SK-MEL-5 (cell line): ENCODE measurements at places on chromosomes 6 and 20.

GRCh38 chr20:24965065-24965919 lies 16.2 kb downstream of the CST7 start:
- no peak for DNase-seq

- no peak for DNase-seq
These were observed 342.2 kb downstream of the CDH26 start for GRCh38 chr20:60300374-60300773.

DNA sequence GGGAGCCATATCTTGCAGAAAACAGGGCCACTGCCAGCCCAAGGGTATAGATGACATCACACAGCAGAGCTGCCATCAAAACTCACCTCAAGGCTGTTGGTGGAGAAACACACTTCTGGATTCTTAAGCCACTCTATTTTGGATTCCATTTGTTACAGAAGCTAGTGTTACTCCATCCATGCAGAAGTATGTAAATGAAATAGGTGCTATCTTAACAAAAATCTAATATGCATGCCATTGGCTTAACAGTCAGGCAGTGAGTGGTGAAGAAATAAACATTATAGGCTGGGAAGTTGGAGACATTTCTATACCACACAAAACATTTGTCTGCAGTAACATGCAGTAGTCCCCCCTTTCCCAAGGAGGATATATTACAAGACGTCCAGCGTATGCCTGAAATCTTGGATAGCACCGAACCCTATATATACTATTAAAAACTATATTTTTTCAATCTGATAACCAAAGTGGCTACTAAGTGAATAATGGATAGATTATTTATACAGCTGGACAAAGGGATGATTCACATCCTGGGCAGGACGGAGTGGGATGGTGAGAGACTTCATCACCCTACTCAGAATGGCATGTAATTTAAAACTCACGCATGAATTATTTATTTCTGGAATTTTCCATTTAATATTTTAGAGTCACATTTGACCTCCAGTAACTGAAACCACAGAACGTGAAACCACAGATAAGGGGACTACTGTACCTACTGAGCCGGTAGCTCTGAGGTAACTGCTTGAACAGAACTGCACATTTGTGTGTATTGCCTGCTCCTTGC lies 160.0 kb upstream of the PLN start:
- no peak for DNase-seq

- DNase-seq: no peak
These were observed 112.5 kb downstream of the JPH2 start for GRCh38 chr20:44074252-44075151.

DNA sequence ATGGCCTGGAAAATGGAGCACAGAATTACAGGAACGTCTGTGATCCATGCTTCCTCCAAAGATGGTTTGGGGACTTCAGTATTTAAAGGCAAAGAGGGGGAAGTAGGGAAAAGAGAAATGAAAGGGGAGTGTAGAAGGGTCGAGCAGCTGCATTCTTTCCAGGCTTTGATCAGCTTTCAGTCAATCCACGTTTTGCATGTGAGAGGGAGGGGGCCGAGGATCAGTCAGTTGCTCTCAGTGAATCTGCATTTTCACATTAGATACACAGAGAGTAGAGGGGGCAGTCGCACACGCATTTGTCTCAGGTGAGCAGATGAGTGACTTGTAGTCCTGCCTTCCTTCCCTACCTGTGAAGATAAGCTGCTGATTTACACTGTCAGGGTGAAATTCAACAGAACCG lies 78.8 kb downstream of the FOXF2 start:
- no peak for DNase-seq

GRCh38 chr6:16544521-16544920 lies 216.7 kb downstream of the ATXN1 start:
- no peak for DNase-seq

DNA sequence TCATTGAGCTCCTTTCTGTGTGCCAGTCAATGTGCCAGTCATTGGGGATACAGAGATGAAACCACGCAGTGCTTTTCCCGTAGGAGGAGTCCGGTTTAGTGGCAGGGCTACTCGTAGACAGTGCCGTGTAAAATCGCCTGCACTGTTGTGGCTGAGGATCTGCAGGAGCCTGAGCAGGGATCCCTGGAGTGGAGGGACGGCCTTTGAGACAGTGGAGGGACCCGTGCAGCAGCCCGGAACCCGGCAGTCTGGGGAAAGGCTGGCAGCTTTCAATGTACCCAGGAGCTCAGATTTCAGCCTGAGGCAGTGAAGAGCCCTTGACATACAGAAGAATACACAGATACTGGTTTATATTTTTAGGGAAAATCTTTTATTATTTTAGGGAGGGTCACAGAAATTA lies 203.3 kb downstream of the ARID1B start:
- DNase-seq: peak; percentile 48

GRCh38 chr20:38108986-38109541 lies 56.0 kb downstream of the TGM2 start:
- no peak for DNase-seq

GRCh38 chr20:34115232-34115631 lies 3.2 kb upstream of the EIF2S2 start:
- no peak for DNase-seq

DNA sequence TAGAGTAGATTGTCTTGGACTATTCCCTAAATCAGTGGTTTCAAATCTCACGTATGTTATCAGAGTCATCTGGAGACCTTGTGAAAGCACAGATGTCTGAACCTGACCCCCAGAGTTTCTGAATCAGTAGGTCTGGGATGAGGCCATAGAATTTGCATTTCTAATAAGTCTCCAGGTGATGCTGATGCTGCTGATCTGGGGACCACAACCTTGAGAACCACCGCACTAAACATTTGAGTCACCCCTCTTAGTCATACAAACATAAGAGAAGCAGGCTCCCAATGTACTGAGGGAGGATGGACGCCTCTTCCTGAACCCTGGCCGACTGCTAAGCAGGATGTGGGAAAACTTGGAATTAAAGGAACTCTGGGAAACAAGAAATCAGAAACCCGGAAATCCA lies 187.8 kb upstream of the PRDM1 start:
- no peak for DNase-seq

DNA sequence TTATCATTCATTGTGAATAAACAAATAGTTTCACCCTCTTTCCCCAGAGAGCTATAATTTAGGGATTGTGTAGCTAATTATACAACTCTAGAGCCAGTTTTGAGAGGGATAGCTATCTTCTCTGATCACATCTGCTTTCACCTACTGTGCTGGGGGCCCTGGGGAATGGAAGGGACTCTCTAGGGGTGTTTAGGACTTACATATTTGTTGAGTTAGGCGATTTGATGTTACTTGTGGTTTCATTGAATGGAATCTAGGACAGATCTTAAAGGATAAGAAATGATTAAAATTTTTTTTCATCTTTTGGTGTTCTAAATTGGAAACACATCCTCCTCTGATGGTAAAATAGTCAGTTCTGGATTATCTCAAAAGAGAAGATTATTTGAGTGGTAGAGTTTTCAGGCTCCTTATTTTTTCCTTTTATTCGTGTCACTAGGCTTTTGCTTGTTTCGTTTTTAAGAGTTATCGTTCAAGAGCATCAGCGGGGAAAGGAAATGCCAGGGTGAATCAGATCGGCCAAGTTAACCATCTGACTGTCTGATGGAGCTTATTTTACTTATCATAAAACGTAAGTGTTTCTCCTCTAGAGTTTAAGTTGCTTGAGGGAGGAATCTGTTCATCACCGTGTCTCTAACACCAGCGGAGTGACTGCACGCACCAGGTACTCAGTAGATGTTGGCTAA lies 236.7 kb downstream of the FARS2 start:
- no peak for DNase-seq

- DNase-seq: peak; percentile 67
These were observed 78.3 kb upstream of the CTNNBL1 start for GRCh38 chr20:37615340-37616109.

DNA sequence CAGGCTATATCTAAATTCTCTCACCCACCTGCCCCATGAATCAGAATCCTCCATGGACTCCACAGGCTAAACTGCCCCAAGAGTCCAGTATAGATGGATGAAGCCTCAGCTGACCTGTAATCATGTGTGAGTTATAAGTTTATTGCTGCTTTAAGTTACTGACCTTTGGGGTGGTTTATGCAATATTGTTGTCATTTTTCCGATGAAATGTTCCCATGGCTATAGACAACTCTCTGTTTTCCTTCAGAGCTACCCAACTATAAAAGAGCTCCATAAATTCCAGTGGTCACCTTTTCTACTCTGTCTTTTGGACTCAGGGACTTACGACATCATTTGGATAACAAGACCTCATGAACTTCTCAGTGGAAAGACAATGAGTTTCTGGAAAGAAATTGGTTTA lies 212.1 kb downstream of the BMP2 start:
- no peak for DNase-seq

DNA sequence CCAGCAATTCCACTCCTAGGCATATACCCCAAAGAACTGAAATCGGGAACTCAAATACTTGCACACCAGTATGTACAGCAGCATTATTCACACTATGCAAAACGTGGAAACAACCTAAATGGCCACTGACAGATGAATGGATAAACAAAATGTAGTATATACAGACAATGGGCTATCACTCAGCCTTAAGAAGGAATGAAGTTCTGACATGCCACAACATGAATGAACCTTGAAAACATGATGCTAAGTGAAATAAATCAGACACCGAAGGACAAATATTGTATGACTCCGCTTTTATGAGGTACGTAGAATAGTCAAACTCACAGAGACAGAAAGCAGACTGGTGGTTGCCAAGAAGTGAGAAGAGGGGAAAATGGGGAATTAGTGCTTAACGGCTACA lies 59.1 kb upstream of the CCN6 start:
- DNase-seq: no peak

DNA sequence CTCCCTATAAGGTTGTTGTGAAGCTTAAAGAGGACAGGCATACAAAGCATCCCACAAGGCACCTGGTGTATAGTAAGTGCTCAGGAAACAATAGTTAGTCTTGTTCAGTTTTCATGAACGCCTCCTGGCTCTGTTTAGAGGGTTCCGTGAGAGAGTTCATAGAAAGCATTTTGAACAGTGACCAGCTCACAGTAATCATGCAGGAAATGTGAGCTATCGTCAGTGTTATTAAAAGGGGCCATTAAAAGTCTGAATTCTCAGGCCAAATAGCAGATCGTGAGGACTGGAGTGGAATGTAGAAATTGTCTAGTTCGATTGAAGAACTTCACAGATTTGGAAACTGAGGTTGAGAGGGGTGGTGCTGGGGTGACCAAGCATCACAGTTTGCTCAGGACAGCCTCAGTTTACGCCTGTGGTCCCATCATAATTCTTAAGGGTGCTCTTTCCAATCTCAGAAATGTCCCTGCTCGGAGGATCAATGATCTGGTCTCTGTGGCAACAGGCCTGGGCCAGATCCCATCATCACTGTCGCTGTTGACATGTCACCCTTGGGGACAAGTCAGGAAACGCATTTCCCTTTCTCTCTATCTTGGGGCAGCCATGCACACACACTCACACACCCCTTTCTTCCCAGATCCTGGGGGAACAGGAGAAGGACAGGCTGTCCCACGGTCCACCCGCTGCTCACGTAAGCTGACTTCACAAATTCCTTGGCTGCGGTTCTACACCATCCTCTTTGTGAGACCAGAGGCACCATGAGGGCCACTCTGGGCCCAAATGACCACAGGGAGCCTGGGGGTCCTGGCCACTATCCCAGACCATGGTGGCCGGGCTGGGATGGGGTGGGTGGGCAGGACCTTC lies 7.2 kb downstream of the TGM2 start:
- DNase-seq: peak; percentile 42

DNA sequence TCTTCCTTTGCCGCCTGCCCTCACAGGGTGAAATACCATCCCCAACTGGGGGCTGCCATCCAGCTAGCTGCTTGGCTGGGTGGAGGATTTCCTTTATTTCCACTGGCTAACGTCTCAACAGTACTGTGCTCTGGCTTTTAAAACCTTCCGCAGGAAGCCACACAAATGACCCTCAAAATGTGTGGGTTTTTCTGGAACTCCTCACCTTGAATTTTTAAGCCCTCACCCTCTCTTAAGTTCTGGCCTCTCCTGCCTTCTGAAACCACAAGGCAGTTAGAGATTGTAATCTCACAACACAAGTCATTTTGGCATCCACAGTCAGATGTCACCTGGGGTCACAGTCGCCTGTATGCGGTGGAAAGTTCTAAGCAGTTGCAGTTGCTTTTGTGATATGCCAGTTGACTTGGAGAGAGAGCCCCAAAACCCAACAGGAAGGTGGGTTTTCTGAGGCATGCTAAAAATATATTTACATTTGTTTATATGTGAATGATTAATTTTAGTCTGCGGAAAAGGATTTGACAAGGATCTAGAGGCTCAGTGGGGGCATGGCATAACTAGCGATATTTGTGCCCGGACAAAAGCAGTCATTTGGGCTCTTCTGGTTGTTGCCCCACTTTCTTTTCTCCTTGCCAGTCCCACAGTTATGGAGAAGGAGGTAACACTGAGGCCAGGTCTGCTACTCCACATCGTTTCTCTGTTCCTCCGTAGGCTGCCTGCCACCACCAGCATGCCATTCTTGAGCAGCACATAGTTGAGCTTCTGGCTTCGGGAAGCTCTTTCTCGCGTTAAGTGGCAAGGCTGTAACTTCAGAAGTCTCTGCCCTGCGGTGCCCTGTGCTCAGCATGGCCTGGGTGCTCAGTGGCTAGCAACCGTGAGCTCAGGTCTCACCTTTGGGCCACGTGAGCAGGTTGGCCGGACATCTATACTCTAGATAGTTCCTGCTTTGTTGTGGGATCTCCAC lies 335.3 kb downstream of the CD83 start:
- DNase-seq: no peak

GRCh38 chr6:131182991-131183425 lies 47.7 kb downstream of the AKAP7 start:
- DNase-seq: peak; percentile 53

GRCh38 chr6:170093658-170094596 lies 197.0 kb downstream of the DLL1 start:
- DNase-seq: no peak

- DNase-seq: peak; percentile 89
These were observed 15.0 kb upstream of the TFAP2A start for GRCh38 chr6:10429638-10430427.

DNA sequence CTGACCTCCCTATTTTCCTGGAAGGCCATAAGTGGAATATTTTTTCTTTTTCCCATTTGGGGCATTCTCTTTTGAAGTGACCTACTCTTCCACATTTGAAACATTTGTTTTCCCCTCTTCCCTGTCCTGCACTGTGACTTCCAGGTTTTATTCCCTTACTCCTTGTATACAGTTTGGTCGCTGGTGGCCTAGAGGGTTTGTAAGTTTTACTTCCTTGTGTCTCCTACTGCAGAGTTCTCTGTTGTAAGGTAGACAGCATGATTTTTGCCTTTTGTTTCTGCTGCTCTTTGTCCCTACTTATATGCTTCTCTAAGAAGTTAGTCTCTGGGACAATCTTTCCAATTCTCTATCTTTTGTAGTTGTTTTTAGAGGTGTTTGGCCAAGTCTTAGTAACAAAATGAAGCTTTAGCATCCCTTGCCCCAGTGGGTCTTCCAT lies 7.4 kb upstream of the ZNFX1 start:
- DNase-seq: no peak

GRCh38 chr6:73614802-73615201 lies 39.0 kb downstream of the SLC17A5 start:
- DNase-seq: no peak

DNA sequence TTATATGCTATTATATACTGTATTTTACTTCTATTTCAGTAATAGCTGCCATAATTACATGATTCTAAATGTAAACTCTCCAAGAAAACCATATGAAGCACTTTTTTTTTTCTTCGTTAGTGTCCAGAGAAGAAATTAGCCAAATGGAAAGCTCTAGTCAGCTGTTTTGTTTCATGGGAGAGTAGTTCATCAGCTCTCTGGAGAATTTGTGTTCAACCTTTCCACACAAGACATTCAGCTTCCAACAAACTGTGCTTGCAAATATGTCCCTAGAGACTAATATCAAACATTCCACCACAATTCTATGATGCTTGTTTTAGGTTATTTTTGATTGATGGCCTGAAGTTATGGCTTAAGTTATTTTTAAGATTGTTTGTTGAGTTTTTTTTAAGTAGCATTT lies 19.5 kb downstream of the FHL5 start:
- no peak for DNase-seq
